ENCODE measurements at places on chromosomes 16 and 17.

DNA sequence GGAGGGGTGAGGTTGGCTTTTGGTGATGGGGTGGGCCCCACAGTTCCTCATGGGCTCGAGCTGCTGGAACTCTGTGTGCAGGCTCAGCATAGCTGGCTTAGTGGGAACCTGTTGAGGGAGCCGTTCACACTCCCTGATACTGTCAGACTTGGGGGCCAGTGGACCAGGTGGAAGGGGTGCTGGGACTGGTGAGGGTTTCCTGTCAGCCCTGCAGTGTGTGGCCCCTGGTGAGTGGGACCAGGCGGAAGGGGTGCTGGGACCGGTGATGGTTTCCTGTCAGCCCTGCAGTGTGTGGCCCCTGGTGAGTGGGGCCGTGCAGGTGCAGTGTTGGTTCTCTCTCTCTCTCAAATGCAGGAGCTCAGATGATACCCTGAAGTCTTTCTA lies 45.1 kb upstream of the ZNF750 start:
- DNase-seq = peak; percentile 39

DNA sequence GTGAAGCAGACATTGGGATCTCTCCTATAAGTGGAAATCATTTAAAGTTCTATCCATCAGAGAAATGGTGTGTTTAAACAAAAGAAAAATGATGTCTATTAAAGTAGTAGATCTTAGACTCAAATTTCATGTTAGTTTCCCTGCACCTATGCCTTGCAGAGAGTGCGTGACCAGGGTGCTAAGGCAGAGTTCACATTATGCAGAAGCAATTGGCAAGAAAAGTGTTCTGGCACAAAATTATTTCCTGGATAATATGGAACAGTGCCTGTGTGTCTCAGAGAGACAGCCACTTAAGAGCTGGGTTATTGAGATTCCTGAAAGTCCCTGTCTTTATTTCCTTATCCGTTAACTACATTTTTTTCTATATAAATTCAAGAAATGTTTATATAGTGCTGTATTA lies 457.0 kb downstream of the CDH8 start:
- no peak for DNase-seq

DNA sequence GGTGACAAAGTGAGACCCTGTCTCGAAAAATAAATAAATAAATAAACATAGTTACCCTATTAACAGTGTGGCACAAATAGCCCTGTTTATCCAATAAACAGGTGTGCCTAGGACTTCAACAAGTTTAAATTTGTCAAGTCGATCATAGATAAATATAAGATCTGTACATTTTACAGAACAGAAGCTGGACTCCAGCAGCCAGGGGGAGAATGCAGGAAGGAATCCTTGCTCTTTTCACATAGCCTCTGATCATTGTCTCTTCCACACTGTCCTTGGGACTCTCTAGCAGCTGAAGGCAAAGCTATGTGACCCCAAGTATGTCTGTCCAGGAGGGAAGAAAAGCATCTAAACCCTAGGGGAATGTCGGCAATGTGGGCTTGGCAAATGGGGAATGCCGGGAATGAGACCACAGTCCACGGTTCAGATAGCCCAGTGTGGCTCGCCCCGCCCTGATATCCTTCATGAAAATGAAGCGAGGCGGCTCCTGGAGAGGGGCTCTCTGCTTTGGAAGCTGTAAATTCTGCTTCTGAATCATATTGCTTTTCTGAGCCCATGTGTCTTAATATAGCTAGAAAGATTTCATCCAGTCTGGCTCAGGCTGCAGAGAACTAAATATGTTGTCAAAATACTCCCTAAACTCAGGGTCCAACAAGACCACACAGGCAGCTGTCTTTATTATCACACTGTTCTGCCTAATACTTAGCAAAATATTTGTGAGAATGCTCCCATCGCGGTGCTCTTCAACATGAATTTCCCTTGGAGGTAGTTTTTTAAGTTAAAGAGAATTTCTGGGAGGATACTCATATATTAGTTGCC lies 24.9 kb upstream of the GRB2 start:
- no peak for DNase-seq

GRCh38 chr17:34547453-34548063 lies 31.8 kb upstream of the TMEM132E start:
- DNase-seq = no peak

GRCh38 chr17:5249615-5250014 lies 15.0 kb upstream of the SCIMP start:
- DNase-seq = peak; percentile 80

GRCh38 chr16:4089811-4090301 lies 26.4 kb downstream of the ADCY9 start:
- no peak for DNase-seq

DNA sequence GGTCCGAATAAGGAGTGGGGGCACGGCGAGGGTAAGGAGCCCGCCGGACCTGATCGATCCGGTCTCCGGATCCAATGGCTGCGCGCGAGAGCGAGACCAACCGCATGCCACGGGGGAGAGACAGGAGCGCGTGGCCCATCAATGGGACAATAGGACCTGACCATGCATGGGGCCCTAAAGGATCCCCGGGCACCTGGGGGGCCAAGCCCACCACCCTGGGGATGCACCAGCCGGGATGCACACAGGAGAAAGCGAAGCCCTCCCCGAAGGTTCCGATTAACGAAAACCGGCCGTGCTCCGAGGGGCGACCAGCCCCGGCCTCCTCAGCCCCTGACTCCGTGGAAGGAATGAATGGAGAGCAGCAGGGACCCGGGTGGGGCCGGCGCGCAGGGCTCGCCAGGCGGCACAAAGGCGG lies 525 bp downstream of the JPT1 start:
- no peak for DNase-seq

DNA sequence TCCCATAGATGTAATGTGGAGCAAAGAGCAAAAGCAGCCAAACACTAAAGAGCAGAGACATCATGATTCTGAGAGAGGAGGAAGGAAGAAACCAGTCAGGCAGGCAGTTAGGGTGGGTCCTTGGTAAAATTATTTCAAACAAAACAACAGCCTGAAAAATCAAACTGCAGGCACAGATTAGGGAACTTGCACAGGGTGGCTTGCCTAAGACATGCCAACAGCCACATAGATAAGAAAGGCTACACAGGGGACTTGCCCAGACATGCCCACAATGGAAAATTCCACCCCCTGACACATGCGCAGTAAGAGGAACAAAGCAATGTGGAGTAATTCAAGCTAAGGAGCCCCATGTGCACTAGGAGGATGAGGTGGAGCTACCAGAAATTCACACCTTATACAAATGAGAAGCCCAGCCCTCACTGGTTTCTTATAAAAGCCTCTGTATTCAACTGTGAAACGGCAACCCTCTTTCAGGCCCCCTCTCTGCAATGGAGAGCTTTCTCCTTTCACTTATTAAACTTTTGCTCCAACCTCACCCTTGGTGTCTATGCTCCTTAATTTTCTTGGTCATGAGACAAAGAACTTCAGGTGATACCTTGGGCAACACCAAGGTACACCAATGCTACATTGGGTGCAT lies 7.3 kb upstream of the GAS7 start:
- DNase-seq = no peak

DNA sequence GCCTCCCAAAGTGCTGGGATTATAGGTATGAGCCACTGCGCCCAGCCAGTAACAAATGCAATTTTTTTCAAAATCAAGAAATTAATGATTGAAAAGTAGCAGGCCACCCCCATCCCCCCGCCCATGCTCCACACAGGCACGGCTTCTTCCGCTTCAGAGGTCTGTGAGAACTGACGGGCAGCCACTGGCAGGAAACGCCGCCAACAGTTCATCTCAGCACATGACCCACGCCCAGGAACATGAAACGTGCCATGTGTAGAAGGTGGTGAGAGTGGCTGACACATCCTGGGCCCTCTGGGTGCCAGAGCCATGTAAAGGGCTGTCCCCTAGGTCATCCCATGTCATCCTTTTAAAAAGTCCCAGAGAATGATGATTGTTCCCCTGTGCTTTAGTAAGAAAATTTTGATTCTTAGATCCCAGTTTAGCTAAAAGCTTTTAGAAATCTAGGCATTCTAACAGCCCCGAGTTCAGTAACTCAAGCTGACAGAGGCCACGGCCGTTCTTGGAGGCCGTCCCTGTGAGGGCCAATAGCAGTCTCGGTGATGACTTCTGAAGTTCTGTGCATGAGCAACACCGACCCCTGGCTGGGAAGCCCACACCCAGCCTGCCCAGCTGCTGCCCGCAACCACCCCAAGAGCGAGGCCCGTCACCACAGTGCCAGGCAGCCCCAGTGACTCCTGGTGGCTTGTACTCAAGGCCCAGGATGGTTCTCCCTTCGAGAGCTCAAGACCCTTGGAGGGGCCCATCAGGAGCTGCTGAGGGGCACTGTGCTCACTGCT lies 52.1 kb downstream of the KLHDC4 start:
- peak; percentile 42 for DNase-seq

DNA sequence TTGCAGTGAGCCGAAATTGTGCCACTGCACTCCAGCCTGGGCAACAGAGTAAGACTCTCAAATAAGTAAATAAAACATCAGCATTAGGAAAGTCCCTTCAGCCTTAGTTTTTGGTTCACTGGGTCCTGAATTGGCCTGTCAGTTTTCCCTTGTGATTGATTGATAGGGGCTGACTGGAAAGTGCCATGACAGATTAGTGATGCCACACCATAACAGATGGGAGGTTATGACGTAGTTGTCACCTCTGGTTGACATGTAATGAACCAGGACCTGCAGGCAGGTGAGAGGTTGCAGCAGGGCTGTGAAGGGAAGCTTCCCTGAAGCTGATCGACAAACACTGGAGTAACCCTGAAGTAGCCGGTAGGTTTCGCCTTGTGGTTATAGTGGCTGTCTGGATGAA lies 41.8 kb downstream of the CDH3 start:
- DNase-seq = no peak

- DNase-seq = peak; percentile 66
Measured at GRCh38 chr17:78665952-78666920, 89.0 kb upstream of the DNAH17 start.

DNA sequence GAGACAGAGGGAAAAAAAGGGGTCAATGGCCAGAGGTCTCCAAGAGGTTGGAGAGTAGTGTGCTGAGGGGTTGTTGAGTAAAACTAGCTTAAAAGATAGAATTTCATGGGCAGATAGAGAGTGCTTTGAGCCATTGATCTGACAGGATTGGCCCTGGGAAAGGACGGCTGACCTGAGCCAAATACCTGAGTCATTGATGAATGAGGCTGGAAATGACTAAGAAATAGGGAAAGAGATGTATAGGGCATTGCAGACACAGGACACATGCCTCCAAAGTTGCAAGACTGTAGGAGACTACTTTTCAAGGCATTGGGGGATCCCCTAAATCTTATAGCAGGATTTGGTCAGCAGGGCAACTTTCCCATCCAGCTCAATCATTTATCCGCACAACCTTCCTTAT lies 168.7 kb downstream of the ABCC12 start:
- DNase-seq = no peak
